Colonic mucosa (tissue), 4 donors: ENCODE measurements at places on chromosomes 12 and 14. TPM values are rescaled to one million over a fixed set of nuclear protein-coding genes. Genes with fewer than 3 reads are reported as not detected.

DNA sequence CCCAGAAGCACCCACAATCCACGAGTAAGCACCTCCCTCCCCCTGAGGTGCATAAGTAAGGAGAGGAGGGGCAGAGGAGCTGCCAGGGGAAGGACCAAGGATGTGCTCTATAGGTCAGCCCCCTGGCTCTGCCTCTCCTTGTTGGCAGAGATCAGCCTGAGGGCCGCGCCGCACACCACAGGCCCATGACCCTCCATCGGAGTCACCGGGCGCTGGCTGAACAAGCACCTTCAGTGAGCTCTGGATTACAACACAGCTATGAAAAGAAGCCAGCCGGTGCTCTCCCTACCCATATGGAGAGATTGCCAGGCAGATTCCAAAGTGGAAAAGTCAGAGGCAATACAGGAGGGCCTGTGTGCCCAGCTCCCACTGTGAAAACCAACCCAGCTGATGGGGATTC lies 257.3 kb downstream of the GLT1D1 start:
- H3K27me3 ChIP-seq, result no peaks in the 10 kb centered on the region
- no peak for DNase-seq
- H3K4me1 ChIP-seq, result no peaks in the 10 kb centered on the region
- H3K4me3 ChIP-seq, result no peak overlapping the region
- H3K36me3 ChIP-seq, result no peaks in the 10 kb centered on the region

GRCh38 chr14:104284107-104284592 lies 145.8 kb downstream of the KIF26A start:
- H3K4me3 ChIP-seq, result no peak overlapping the region
- H3K36me3 ChIP-seq, result no peaks in the 10 kb centered on the region
- DNase-seq, result peak; percentile 39
- peak overlapping the region; percentile 78 for H3K27ac ChIP-seq
- no peaks in the 10 kb centered on the region for H3K27me3 ChIP-seq
- H3K4me1 ChIP-seq, result peaks cover 19% of the 10 kb centered on the region

DNA sequence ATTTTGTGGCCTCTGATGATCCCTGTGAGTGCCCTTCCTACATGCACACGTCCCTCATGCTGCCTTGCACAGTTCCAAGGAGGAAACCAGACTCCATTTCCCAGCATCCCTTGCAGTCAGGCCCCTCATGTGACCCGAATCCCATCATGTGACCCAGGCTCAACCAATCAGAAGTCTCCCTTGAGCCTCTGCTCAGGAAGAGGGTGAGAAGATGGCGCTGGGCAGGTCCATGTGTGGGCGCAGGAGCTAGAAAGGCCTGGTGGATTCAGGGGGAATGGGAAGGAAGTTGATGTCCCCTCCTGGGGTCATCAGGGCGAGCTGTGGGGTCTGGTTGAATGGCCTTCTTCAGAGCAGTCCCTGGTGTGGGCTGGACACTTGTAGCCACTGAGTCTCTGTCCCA lies 240.5 kb downstream of the ADGRD1 start:
- H3K4me1 ChIP-seq, result no peaks in the 10 kb centered on the region
- no peaks in the 10 kb centered on the region for H3K36me3 ChIP-seq
- H3K4me3 ChIP-seq, result no peak overlapping the region
- no peak for DNase-seq
- no peaks in the 10 kb centered on the region for H3K27me3 ChIP-seq

PPM1H gene
- total RNA-seq, result 8.1 TPM

MDGA2 gene
- total RNA-seq, result not detected

KRT2 gene
- total RNA-seq, result not detected

VWF gene
- 20.9 TPM for total RNA-seq
